ENCODE measurements at places on chromosomes 2 and 18. TPM values are rescaled to one million over a fixed set of nuclear protein-coding genes. Genes with fewer than 3 reads are reported as not detected.

The KLHL14 gene
- total RNA-seq: 0.04 TPM

GRCh38 chr2:240989451-240990265 lies 8.8 kb upstream of the SNED1 start:
- DNase-seq: no peak

DNA sequence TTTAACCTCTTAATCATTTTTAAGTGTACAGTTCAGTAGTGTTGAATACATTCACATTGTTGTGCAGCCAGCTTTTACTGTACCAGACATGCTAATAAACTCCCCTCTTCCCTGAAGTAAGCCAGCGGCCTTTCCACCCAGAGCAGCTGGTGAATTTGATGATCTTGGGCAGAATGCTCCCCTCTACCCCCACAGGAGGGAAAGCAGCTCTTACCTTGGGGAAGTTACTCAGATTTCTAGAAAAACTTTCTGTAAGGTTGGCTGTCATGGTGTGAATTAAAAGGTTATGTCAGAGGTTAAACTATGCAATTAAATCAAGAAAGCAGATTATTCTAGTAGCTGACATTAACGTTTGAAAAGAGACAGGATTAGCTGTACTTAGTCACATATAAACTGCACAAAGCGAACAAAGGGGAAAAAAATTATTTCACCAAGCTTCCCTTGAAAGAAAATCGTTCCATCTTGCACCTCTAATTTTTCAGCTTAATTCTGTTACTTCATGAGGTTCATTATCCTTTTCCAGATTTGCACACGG lies 398.5 kb upstream of the NRP2 start:
- DNase-seq: no peak

GRCh38 chr2:111653103-111653624 lies 230.8 kb downstream of the ANAPC1 start:
- no peak for DNase-seq

DNA sequence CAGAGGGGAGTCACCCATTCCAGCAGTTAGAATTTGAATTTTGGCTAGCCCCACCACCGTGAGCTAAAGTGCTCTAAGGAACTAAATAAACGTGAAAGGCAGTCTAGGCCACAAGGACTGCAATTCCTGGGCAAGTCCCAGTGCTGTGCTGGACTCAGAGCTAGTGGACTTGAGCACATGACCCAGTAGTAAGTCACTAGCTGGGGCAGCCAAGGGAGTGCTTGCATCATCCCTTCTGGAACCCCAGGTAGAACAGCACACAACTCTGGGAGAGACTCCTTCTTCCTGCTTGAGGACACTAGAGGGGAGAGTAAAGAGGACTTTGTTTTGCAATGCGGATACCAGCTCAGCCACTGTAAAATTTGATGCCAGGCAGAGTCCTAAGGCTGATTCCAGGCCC lies 672.2 kb downstream of the CPS1 start:
- no peak for DNase-seq

GRCh38 chr2:98607741-98608115 lies 584 bp downstream of the COA5 start:
- no peak for DNase-seq

The AQP12B gene
- total RNA-seq: not detected

The DAW1 gene
- total RNA-seq: not detected

- no peak for DNase-seq
These were observed 758 bp downstream of the LYPD1 start for GRCh38 chr2:132668987-132669907.

- DNase-seq: no peak
These were observed 44.5 kb downstream of the PSMD14 start for GRCh38 chr2:161352719-161353118.

DNA sequence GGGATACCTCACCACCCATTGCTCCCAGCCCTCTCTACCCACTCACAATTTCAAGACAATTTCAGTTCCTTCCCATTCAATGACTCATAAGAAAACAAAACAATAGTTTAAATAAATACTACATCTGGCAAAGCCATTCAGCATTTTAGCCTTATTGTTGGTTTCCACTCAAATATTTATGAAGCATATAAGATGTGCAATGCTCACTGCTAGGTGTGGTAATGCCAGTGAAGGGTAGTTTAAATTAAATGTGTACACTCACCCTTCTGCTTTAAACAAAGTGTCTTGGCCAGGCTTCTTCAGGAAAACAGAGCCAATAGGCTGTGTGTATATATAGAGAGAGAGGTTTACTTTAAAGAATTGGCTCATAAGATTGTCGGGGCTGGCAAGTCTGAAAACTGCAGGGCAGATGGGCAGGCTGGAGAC lies 37.0 kb downstream of the INO80C start:
- DNase-seq: no peak

The GDF7 gene
- 0.68 TPM for total RNA-seq

DNA sequence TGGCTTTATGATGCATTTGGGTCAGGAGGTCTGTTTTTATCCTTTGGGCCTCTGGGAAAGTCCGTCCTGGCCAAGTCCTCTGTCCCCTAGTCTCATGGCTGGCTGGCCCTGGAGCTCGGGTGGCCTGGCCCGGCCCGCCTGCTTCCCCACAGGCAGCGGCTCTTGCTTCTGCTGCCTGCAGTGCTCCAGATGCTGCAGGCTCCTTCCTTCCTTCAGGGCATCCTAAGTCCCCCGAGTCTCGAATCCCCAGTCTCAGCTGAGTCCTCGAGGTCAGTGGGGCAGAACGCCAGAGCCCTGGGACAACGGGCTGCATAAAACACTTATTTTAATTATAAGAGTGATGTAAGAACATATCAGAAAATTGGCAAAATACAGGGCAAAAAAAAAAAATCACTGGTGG lies 71.2 kb downstream of the HPCAL1 start:
- no peak for DNase-seq

DNA sequence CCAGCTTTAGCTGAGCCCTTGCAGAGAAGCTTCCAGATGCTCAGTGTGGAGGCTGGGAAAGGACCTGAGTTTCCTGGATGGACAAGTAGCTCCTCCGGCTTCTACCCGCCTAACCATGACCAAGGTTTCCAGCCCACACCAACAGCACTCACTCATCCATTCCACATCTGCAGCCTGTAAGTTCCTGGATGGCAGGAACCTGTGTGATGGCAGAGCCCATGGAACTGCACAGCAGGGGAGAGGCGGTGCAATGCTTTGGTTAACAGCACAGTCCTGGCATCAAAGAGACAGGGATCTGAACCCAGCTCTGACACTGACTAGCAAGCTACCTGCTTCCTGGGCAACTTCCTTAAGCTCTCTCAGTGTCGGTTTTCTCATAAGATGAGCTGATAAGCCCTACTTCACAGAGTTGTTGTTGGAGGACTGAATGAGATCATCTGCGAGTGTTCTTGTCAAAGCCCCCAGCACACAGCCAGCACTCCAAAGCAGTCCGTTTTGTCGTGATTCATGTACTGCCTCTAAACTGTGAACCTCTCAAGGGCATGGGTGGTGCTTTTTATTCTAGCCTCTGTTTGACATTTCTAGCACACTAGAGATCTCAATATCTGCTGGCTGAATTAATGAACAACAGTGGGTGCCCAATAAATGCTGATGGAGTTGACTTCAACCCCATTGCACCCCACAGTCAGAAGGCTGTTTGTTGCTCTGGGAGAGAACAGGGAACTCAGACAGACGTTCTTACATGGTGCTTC lies 41.6 kb upstream of the OTOF start:
- DNase-seq: no peak

DNA sequence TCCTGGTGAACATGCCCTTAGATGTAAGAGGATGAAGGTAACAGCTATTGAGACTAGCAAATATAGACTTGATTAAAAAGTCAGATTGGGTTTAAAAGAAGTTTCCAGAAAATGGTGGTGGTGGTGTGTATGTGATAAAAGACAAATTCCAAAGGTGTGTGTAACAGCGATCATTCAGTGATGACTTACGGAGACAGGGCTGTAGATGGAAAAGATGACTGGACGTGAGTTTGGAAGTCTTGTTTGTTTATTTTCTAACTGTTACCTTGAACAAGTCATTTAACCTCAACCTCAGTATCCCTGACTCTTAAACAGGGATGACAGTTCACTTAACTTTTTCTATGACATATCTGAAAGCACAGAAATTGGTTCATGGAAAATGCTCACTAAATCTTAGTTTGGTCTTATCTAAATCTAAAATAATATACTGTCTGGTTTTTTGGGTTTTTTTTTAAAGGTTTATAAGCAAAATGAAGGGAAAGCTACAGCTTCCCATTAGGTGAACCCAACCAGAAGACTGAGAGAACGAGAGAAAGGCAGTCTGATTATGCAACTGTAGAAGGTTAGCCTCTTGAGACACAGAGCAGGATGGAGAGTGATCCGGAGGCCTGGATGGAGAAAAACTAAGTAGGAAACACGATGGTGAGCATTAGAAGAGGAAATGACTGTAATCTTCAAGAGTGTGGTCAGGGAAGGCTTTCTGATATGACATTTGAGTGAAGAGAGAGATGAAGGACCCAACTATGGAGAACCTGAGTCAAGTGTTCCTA lies 71.9 kb downstream of the TCF4 start:
- DNase-seq: no peak

- DNase-seq: peak; percentile 13
These were observed 22.2 kb downstream of the SPAG16 start for GRCh38 chr2:213306316-213306942.

GRCh38 chr18:72086421-72086820 lies 457.7 kb downstream of the CBLN2 start:
- DNase-seq: no peak

DNA sequence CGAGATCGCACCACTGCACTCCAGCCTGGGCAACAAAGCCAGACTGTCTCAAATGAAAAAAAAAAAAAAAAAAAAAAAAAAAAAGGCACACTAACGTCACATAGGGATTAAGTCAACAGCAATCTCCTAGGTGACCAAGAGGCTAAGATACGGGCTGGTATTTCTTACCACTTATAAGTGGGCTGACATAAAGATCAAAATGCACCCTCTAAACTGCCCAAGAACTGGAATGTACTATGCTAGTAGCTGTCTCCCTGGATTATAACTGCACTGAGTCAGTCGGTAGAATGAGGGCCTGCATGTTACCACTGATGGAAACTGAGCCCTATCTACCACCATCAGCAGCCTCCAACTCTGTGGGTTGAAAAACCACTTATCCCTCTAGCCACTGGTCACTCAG lies 80.6 kb downstream of the KLF7 start:
- no peak for DNase-seq

GRCh38 chr2:215428060-215428910 lies 7.6 kb downstream of the FN1 start:
- DNase-seq: no peak

The ZBTB7C gene
- 2.4 TPM for total RNA-seq

- no peak for DNase-seq
These were observed 194.9 kb upstream of the BOD1L2 start for GRCh38 chr18:56952026-56952425.

DNA sequence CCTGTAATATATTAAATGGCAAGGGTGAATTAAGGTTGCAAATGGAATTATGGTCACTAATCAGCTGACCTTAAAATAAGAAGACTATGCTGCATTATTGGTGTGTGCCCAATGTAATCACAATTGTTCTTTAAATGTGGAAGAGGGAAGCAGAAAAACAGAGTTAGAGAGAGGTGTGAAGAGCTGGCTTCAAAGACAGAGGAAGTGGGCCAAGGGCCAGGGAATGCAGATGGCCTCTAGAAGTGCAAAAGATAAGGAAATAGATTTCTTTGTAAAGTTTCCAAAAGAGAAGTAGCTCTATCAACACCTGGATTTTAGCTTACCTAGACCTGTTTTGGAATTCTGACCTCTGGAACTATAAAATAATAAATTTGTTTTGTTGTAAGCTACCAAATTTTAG lies 276.0 kb downstream of the LRRTM1 start:
- no peak for DNase-seq

- no peak for DNase-seq
These were observed 411.1 kb upstream of the LRATD1 start for GRCh38 chr2:14221466-14221865.

GRCh38 chr2:16008856-16009255 lies 68.5 kb downstream of the MYCN start:
- no peak for DNase-seq

The SPDYA gene
- 0.25 TPM for total RNA-seq

The CD207 gene
- total RNA-seq: 0.37 TPM

- no peak for DNase-seq
These were observed 4.2 kb upstream of the EML4 start for GRCh38 chr2:42164971-42165370.

- DNase-seq: no peak
These were observed 33.0 kb downstream of the LANCL1 start for GRCh38 chr2:210443527-210443926.

GRCh38 chr2:157192445-157193423 lies 64.8 kb upstream of the GALNT5 start:
- DNase-seq: no peak

- no peak for DNase-seq
These were observed 238.7 kb downstream of the VAPA start for GRCh38 chr18:10152475-10152874.

GRCh38 chr2:231900486-231900942 lies 25.7 kb downstream of the NPPC start:
- DNase-seq: peak; percentile 65

The PLCL1 gene
- 95.8 TPM for total RNA-seq

DNA sequence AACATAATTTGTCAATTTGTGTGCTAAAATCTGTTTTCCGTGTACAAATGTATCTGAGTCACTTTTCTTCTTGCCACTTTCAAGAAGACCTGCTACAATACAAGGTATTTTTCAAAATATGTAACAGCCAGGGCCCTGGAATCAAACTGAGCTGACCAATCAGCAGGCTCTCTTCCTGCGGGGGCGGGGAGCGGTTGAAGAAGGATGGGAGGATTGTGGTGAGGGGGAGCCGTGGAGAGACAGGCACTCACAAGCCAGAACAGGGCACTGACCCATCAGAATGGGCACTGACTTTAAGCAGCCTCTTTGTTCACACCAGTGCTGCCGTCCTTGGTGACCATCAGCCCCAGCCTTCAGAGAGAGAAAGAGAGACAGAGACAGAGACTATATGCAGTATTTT lies 40.6 kb upstream of the CCNYL1 start:
- no peak for DNase-seq

DNA sequence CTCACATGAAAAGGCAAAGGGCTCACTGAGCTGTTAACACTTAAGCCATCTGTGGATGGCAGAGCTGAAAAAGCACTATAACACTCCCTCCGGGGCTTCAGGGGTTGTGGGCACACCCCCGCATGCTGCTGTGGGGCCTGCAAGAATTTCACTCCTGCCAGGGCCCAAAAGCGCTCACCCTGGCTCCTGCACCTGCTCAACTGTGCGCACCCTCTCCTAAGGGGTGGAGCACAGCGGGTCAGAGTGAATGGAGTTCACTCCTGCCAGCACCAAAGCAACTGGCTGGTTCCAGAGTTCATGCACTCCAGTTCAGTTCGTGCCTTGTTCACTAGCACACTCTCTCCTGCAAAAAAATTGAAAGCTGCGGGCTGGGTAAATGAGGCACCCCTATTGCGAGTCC lies 814.2 kb upstream of the SLC39A10 start:
- no peak for DNase-seq

- DNase-seq: no peak
These were observed 125.1 kb downstream of the SLC39A10 start for GRCh38 chr2:195782156-195782555.

The TBR1 gene
- not detected for total RNA-seq

- DNase-seq: no peak
These were observed 8.1 kb downstream of the CHMP1B start for GRCh38 chr18:11859282-11859830.

The FBXO48 gene
- 1.2 TPM for total RNA-seq

The ACADL gene
- 0.76 TPM for total RNA-seq

- no peak for DNase-seq
These were observed 26.7 kb upstream of the NPAS2 start for GRCh38 chr2:100793220-100793619.

- DNase-seq: no peak
These were observed 2.0 kb downstream of the ZNF638 start for GRCh38 chr2:71333619-71334018.
